ENCODE measurements at places on chromosomes 7 and 10.

- no peak for DNase-seq
Observed at GRCh38 chr7:35697414-35698175, 2.7 kb upstream of the HERPUD2 start.

GRCh38 chr10:71219918-71220688, 7.7 kb downstream of the UNC5B start:
- no peak for DNase-seq

- no peak for DNase-seq
Observed at GRCh38 chr10:6953271-6953801, 373.3 kb upstream of the PRKCQ start.

DNA sequence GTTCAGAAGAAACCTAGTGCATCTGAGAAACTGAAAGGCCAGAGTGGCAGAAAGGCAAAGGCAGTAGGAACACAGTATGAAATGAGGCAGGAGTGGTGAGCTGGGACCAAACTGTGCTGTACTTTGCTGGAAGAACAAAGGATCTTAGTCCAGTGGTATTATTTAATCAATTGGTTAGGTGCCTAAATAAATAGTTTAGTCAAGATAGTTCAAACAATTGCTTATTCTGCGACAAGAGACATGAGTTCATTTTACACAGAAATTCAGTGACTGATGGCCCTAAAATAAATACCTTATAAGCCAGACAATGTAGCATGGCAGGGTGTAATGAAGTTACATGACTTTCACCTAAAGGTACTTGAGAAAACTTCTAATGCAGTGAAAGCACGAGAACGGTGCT, 181.8 kb upstream of the LRRN3 start:
- DNase-seq, result no peak

DNA sequence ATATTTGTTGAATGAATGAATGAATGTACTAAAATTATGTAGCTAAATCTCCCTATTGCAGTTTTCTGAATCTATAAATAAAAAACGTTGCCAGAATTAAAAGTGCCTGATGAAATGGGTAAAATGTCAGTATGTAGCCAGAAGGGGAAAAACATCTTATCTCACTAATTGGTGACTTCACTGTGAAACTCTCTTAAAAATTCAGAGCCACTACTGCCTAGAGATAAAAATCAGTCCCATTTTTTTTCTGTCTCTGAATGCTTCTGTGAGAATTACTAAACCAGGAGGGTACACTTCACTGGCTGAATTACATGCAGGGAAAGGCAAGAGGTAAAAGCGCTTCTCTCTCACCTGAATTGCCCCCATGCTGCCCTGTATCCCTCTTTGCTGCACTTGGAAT, 69.6 kb upstream of the HPS1 start:
- no peak for DNase-seq

DNA sequence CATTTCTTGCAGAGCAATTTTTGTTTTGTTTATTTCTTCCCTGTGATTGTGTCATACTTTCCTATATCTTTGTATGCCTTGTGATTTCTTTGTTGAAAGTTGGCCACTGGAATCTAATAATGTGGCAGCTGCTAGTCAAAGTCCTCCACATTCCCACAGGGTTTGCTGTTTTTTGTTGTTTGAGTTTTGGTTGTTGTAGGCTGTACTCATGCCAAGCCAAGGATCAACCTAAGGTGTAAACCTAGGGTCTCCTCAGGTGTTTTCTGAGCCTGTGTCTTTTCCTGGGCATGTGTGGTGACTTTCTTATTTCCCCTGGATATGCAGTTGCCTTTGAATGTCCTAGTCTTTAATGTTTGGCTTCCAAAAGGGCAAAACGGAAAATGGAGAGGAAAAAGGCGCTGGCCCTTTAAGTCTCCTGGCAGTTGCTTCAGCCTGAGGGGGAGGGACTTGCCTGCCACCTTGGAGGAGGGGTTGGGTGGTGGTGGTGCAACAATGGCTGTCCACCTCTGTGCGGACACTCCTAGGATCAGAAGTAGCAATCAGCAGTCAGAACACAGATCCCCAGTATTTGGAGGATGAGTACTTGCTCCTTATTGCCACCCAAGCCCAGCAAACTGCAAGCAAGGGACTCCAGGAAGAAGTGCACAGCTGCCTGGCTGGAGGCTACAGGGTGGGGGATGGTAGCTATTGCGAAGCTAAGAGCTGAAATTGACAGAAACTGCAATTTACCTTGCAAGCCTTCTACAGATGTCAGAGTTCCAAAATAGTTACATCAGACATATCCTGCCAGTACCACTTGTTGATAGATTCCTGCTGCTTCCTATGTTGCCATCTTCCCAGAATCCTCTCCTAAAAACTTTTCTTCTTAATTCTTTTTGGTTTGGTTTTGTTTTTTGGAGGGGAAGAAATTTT, 5.6 kb upstream of the ZNF518A start:
- peak; percentile 59 for DNase-seq

- no peak for DNase-seq
Observed at GRCh38 chr7:24138343-24138742, 145.6 kb upstream of the NPY start.

DNA sequence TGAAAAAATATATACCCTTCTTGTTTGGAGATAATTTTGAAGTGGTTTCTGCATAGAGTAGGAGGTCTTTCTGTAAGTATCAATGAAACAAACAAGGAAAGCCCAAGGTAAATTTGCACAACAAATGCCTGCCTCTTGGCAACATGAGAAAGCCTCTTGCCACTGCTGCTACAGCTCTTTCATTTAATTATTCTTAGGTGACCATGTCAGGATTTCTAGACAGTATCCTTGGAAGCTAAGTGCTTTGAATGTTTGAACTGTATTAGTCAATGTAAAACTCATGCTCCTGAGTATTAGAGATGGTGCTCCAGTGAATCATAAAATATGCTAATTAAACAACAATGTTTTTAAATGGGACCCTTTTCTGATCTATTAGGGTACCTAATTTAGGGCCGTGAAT, 81.2 kb upstream of the ITGB1 start:
- DNase-seq, result no peak

DNA sequence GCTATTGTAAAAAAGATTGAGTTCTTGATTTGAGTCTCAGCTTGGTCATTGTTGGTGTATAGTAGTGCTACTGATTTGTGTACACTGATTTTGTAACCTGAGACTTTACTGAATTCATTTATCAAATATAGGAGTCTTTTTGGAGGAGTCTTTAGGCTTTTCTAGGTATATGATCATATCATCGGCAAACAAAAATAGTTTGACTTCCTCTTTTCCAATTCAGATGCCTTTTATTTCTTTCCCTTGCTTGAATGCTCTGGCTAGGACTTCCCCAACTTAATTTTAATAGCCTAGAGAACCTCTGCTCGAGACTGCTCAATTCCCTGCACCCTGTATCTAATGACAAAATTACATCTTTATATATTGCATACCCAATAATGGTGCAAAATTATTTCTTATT, 154.4 kb downstream of the CCDC7 start:
- no peak for DNase-seq

DNA sequence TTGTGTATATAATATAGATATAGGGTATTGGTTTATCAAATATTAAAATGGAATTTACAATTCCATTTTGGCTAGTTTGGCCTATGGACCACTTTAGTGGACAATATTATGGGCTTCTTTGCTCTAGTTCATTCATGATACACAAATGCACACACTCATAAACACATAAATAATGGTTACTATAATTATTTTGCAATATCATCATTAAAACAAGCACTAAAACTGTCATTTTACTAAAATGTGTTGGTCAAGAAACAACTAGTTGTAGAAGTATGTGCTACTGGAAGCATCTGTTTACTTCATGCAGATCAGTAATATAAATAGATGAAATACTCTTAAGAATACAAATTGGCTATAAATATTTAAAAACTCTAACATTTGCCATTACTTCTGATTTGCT, 1074.3 kb downstream of the KCNMA1 start:
- no peak for DNase-seq

- no peak for DNase-seq
Observed at GRCh38 chr10:75137533-75138438, 26.3 kb downstream of the SAMD8 start.

GRCh38 chr10:25758511-25758910, 175.5 kb upstream of the MYO3A start:
- no peak for DNase-seq

DNA sequence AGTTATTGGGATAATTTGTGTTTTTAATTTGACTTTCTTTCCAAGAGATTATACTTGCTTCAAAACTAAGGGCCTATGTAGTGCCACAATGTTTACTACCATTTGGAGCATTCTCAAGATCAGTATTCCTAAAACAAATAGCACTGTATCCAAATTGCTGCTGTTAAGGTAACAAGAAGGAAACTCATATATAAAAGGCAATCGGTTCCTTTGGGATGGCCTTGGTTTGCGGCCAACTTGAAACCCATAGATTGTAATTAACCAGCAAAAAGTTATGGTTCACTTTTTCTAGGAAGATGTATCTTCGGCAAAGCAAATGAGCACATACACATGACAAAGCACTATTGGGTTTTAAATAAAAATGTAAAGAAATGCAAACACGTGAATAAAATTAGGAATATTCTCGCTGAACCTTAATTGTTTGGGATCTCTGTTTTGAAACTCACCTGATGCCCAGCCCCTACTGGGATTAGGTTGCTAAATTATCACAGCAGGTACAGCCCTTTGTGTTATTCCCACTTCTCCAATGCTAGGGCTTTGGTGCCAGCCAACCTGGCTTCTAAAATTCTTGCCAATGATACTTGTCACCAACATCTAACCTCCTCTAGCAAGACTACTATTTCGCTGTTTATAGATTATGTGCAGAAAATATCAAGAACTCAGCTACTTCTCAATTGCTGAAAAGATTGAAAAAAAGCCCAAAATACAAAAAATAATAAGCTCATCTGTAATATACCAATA, 16.0 kb downstream of the CDNF start:
- DNase-seq, result no peak

DNA sequence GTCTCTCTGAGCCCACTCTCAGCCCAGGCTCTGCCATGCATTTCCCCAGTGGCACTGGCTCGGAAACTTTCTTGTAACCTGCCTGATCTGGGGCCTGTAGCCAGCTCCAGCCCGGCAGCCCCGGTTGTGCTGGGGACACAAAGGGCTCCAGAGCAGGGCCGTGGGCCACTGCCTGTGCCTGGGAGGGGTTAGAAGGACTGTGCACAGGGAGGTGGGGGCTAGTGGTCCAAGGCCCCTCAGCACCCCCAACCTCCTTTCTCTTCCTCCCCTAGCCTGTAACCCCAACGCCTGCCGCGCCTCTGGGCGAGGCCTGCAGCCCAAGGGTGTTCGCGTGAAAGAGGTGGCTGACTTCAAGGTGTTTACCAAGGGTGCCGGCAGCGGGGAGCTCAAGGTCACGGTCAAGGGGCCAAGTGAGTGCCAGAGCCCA, 9.6 kb downstream of the FLNC start:
- no peak for DNase-seq

DNA sequence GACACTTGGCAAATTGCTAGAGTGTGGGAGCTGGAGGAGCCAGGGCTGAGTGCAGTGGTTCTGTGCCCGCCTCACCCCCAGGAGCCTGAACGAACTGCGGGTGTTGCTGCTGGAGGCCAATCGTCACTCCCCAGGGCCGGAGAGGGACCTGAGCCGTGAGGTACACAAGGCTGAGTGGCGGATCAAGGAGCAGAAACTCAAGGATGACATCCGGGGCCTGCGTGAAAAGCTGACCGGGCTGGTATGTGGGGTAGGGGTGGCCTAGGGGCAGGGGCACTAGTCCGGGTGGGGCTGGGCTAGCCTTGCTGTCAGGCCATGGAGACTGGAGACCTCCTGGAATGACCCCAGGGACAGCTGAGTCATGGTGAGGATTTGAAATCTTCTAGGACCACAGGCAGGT, 56.7 kb upstream of the GTF2IRD1 start:
- no peak for DNase-seq

GRCh38 chr7:43557831-43558495, 24.9 kb upstream of the STK17A start:
- DNase-seq, result no peak

- no peak for DNase-seq
Observed at GRCh38 chr7:29332042-29332811, 137.7 kb downstream of the CHN2 start.

DNA sequence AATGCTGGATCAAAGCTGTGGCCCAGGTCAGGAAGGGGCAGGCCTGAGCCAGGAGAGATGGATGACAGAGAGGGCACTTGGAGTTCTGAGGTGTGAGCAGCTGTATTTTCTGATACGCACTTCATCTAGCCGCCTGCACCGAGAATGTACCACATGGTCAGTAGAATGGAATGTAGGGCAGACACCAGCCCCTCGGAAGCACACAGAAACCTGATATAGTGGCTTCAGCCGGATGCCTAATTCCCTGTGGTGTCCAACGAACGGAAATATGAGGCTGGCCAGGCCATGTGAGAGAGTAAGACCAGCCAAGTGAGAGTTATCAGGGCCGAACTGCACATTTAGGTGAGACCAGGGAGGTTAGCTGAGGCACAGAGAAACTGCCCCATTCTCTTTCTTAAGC, 46.7 kb upstream of the PLCE1 start:
- DNase-seq, result no peak

DNA sequence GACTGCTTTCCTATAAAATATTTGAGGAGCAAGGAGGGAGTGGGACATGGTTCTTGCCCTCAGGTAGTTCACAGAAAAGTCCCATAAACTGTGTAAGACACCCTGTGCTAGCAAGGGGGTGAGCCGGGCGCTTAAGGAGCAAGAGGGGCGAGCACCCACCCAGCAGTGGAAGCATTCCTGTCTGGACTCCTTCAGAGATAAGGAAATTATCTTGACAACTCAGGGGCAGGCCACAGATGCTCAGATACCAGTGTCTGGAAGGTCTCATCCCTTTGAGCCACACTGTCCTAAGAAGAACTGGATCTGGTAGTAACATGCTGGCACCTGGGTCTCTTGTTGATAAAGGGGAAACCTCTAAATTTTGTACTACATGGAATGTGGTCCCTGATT, 54.1 kb downstream of the DAGLB start:
- no peak for DNase-seq
